ENCODE measurements at places on chromosomes 2 and 18.

- no peak for DNase-seq
Observed at GRCh38 chr2:71865391-71865965, 282.2 kb downstream of the CYP26B1 start.

- DNase-seq, result no peak
Observed at GRCh38 chr2:228986961-228987360, 284.1 kb downstream of the PID1 start.

DNA sequence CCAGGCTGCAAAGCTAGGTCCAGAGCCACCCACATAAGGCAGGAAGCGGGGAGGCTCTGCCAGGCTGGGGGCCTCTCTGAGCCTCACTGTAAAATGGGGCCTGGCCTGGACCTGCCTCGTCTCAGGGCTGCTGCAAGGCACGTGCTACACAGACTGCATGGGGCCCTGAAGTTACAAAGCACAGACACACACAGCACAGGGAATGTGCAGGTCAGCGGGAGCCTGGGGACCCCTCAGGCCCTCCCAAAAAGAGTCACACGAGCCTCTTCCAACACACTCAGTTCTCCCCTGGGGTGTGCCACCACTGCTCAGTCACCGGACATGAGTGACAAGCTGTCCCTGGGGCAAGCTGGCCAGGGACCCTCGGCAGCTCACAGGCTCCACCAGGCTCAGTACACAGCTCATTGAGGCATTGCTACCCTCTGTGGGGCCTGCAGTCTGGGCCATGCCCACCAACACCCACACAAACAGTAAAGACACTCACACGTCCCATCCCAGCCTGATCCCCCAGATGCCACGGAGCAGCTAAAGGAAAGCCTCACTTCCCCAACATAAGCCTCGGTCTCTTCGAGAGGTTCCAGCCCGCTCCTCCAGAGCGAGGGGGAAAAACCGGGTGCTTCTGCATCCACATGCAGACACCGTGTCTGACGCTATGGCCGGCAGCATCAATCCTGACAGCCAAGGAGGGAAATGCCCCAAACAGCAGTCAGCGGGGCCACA is 33.7 kb downstream of the BOK start:
- no peak for DNase-seq

DNA sequence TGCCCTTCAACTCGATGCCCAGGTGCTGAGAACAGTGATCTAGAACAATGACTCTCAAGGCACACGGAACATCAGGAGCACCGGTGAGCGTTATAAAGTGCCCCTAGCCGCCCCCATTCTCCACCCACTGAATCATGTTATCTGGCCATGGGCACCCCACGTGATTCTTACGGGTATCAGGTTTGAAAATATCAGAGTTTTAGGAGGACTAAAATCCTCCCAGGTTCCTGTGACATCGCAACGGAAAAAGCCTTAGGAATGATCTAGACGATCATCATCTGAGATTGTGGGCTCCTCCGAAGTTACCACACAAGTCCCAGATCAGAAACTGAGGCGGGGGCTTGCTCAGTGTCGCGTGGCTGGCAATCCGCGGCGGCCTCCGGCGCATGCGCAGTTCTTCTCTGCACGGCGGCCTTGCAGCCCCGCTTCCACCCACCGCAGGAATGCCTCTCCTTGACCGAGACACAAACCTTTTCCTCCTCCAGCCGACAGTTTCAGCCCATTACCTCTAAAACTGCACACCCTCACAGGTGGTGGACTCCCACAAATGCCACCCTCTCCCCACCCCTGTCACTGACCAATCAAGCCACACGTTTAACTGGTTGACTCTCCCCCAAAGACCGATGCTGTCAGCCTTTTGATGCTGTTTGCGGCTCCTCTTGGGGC is 5.8 kb upstream of the MRPL33 start:
- DNase-seq, result peak; percentile 27

- DNase-seq, result no peak
Observed at GRCh38 chr2:27723372-27724144, 48.0 kb upstream of the MRPL33 start.

DNA sequence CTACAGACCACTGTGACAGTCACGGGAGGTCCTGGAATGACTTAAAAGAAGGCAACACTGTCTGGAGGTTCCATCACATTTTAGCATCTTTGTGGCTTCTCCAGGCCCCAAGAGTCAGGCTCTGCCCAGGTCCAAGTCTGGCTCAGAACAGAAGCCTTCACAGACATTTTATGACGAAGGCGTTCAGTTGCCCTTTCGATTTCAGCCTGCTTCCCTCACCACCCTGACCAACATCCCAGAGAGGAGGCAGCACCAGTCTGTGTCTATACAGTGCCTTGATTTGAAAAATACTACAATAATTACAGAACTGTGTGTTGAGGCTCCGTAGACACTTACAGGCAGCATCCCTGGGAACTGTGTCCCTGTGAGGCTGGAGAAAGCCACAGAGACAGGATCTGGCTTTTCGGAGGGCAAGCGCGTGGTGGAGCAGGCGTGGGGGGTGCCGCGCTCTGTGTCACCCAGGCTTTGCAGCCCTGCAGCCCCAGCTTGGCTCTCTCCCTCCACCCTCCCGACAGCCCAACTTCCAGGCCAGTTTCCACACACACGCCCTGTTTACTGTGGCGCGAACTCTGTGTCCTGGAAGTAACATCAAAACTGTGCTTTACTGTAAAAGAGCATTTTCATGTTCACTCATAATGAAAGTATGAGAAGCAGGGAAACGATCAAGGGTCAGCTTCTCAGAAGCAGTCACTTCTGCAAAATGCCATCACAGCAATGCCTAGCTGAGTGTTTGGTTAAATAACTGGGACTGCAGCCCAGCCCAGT is 153.5 kb upstream of the ALKAL2 start:
- DNase-seq, result no peak

DNA sequence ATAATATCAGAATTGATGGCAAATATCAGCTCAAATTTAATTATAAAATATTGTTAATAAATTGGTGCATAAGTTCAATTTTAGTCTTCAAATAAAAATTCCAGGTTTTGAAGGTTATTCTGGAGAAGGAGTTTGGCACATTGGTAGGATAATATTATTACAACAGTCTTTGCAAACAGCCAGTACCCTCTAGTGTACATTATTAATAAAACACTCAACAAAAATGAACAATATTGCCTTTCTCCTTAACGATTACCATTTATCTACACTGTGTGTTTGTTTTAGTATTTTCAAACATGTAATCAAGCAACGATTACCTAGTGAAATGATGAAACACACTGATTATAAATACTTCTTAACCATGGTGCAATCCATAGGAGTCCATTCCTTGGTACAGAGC is 334.0 kb upstream of the FSIP2 start:
- no peak for DNase-seq

DNA sequence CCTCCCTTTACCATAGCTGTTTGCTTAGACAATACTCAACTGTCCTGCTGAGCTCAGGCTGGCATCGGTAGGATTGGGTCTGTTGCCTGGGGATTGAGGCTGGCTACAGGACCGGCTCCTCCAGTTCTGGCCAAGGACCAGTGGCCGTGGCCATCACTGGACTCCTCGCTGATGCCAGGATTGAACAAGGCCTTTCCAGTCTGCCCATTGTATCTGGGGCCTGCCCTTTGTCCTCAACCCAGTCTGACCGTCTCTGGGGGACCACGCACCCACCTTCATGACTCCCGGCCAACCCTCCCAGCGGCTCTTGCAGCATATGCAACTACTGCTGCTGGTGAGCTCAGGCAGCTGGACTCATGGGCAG is 28.7 kb downstream of the SH2D6 start:
- no peak for DNase-seq

GRCh38 chr2:25955036-25955435 is 27.3 kb downstream of the KIF3C start:
- DNase-seq, result no peak

GRCh38 chr2:239529313-239530015 is 128.6 kb upstream of the HDAC4 start:
- no peak for DNase-seq

All from stimulated activated CD8-positive, alpha-beta memory T cell treated with anti-CD3 and anti-CD28 coated beads, Interleukin-7, amount 100 ng/mL, for 48 hours (primary cell).